Stimulated activated CD4-positive, alpha-beta T cell treated with anti-CD3 and anti-CD28 coated beads, Interleukin-4, amount 100 ng/mL, for 1 hour (primary cell): ENCODE measurements at places on chromosomes 11 and 22.

- DNase-seq = no peak
Measured at GRCh38 chr11:59181746-59182456, 10.0 kb downstream of the DTX4 start.

DNA sequence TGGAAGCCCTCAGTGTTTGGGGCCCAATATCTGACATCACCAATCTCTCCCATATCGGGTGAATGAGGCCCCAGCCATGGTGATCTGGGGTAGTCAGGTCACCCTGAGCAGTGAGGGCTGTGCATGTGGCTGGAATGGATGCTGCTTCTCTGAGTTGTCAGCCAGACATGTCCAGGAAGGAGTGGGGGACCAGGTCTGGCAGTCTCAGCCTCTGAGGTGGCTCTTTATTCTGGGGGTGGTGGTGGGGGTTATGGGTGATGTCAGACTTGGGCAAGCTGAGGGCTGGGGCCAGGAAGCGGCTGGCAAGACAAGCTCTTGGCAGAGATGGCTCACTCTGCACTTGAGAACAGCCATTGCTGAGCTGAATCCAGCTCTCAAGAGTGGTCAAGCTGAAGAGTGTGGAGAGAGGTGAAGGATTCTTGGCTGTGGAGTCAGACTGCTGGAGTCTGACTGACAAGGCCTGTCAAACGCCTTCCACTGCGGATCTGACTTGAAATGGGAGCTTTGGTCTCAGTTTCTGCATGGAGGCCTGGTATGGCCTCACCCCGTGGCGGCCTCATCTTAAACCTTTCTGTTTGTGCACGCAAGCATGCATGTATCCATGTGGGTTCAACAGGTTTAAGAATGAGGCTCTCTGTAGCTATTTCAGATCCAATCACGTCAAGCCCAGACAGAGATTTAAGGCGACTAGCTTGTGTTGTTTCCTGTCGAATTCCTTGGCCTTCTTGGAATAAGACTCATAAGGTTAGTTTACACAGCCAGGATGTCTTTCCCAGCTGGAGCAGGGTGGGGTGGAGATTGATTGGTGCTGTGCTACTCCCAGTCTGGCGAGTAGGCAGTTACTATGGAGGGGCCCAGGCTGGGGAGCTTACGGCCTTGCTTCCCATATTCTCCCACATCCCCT is 83.9 kb upstream of the TIMP3 start:
- no peak for DNase-seq

- DNase-seq = no peak
Measured at GRCh38 chr11:57135020-57135751, 46.6 kb upstream of the LRRC55 start.

- no peak for DNase-seq
Measured at GRCh38 chr11:3932698-3933097, 77.2 kb downstream of the STIM1 start.

DNA sequence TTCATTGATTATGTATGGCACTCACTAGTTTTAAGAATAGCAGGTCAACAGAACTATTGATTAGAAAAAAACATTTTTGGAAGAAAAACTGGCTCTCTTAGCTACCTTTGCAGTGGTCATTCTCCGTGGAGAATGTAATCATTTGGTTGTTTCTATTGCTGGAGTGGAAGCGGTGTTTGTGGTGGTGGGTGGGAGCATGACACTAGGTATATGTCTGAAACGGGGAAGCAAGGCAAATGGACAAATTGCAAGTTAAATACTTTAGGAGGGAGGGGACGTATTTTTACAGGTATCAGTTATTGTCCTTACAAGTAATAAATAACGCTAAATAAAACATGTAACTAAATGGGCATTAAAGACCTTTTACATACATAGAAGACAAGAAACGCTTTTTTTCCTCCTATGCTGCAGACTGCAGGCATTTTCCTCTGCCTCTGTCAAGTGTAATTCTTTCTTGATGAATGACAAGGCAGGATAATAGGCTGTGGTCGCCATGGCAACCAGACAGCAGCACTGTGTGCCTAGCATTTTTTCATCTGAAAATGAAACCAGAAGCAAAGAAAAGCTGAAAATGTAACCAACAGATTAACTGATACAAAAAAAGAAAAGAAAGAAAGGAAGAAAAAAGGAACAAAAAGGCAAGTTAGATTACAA is 46.2 kb downstream of the BLID start:
- DNase-seq = no peak

DNA sequence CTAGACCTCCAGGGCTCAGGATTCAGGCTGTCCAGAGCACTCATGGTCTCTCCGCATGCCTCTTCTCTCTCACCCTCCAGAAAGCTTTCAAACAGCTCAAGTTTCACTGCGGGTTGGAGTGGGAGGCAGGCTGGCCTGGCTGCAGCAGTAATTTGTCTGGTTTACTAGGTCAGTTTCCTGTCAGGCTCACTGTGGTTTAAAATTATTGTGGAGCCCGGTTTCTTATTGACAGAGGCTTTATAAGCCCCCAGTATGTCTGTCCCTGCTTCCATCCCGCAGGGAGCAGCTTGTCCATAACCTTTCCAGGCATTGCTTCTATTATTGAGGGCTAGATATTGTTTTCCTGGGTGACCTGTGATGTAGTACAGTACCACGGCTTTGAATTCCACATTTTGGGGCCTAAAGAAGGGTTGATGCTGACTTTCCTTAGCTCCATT is 235.3 kb upstream of the SORL1-AS1 start:
- DNase-seq = no peak

DNA sequence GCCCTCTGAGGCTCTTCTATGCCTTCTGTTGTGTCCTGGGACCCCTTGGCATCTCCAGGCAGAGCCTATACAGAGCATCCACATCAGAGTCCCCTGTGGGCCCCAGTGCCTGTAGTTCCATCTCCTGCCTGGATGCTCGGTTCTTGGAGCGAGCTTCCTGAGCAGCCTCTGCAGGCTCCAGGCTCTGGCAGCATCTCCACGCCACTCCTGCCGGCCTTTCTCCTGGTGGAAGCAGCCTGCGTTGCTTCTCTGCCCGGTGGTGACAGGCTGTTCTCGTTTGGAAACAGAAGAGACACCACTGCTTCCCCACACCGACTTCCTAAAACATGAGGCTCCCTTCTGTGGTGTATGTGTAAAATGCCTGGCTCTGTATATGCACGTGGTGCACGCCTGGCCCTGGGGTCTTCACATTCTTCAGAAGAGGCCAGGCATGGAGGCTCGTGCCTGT is 52.8 kb downstream of the BCR start:
- no peak for DNase-seq

DNA sequence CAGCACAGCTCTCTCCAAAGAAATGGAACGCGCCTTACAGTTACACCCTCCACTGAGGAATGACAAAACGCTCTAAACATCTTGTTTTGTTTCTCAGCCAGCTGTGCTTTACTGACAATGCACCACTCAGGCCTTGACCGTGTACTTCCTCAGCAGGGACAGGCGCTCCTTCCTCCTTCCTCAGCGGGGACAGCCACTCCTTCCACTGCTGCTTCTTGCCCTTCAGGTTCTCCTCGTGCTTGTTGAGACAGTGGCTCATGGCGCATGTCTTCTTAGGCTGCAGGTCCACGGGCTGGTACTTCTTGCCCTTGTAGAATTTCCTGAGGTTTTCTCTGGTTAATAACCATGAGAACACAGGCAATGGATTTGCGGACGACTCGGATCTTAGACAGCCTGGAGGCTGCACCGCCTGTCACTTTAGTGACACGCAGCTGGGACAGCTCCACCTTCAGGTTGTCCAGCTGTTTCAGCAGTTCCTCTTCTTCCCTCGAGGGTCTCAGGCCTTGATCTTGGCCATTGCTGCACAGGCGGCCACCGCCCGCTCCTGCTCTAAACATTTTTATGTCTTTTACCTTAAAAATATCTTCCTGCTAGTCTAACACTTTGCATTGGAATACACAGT is 613.8 kb downstream of the BRD1 start:
- DNase-seq = no peak

DNA sequence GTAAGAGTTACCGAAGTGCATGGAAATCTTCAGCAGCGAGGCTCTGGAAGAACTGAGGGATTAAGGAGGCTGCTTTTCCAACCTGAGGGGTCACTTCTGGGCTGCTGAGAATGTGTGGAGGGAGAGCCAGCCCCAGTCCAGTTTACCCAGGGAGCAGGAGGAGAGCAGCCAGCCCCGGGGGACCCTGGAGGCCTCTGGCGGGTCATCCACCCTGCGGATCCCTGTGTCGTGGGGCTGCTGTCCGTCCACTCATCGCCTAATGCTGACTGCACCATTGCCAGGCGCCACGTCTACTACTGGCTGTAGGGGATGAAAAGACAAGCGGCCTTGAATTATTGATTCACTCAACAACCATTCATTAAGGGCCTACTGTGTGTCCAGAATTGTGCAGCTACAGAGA is 228.7 kb upstream of the TBCEL start:
- no peak for DNase-seq

- no peak for DNase-seq
Measured at GRCh38 chr11:129385801-129386200, 10.2 kb downstream of the BARX2 start.

- DNase-seq = no peak
Measured at GRCh38 chr11:66676282-66676919, 1.3 kb downstream of the RBM4B start.

- DNase-seq = no peak
Measured at GRCh38 chr22:37794376-37794775, 13.4 kb upstream of the GCAT start.

- DNase-seq = no peak
Measured at GRCh38 chr11:93034723-93035039, 65.2 kb downstream of the MTNR1B start.

DNA sequence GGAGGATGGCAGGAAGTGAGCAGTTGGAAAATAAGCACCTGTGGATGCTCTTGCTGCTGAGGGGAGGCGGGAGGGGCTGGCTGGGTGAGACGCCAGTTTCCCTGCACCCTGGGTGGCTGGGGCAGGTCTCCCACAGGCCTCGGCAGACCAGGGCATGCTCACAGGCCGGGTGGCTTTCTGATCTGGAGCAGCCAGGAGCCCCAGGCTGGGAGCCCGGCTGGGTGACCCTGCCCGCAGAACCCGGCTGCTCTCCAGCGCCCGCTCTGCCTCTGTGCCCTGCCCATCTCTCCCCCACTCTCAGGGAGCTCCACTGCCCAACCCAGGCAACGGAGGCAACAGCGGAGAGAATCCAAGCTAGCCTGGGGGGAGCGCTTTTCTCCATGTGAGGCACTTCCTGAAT is 24.6 kb downstream of the DCPS start:
- no peak for DNase-seq
